ENCODE measurements at places on chromosomes 6 and 20.

GRCh38 chr6:18022398-18023231, 35.2 kb upstream of the KIF13A start:
- DNase-seq: no peak

DNA sequence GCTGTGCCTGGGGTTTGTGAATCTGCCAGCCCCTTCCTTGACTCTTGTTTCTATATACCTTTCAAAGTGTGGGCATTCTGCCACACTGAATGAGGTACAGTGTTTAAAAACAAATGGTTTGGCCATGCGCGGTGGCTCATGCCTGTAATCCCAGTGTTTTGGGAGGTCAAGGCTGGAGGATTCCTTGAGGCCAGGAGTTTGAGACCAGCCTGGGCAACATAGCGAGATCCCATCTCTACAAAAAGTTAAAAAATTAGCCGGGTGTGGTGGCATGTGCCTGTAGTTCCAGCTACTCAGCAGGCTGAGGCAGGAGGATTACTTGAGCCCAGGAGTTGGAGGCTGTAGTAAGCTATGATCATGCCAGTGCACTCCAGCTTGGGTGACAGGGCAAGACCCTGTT, 5.8 kb downstream of the FAM83D start:
- no peak for DNase-seq

DNA sequence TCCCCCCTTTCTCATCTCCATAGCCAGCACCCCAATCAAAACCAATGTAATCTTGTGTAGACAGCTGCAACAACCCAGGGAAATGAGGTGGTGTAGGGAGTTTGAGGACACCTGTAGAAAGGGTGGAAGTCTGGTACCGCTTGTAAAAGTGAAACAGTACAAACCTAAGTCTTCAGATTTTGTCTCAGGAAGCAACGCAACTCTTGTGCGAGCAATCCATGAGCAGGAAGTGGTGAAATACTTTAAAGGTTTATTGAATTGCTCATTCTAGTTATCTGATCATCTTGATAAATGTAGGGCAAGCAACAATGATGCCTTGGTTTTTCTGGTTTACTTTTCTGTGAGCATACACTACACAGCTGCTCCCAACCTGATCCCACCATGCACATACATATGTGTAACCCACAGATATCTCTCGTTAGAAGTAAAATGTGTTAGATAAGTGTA, 71.1 kb upstream of the THEMIS start:
- peak; percentile 30 for DNase-seq

DNA sequence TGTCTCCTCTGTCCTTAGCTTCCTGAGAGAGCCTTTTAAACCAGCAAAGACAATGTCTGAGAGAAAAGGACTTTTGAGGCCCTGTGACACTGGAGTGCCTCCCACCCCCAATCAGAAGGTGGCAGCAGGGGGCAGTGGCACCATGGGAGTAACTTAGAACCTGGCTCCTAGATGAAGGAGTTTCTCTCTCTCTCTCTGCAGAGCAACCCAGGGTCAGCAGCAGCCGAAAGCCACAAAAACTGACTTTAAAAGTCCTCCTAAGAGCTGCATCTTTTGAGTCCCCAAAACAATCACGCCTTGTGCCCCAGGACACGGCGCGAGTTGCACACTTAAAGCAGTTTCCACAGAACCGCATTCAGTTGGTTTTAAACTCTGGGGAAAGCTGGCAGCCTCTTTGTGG, 5.3 kb upstream of the TCP11 start:
- DNase-seq: no peak

- no peak for DNase-seq
Observed at GRCh38 chr6:47646689-47647088, 51.7 kb upstream of the ADGRF4 start.

DNA sequence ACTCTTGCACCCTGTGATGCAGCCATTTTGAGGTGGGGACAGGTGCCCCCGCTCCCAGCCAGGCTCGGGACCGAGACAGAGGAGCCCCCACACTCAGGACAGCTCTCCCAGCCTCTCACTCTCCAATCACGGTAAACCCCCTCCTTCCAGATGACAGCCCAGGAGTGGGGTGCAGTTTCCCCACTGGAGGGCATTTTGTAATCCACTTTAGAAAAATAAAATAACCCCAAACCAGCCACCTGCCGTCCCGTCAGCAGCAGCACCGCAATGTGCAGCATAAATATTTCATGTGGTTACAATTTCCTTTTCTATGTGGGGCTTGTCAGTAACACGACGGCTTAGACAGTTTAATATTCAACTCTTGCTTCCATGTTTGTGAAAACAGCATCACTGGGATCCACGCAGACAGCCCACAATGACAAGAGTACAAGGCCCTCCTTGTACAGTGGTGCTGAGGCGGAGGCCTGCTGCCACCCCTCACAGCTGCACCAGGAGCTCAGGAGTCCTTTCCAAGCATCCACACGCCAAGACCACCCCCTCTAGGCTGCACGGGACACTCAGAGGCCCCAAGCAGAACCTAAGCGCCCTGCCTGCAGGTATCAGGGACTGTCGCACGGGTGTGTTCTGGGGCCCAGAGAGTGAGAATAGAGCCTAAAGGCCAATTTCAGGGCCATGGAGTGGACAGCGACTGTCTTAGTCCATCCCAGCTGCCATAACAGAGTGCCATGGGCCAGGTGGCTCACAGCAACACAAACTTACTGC, 116.7 kb downstream of the JPH2 start:
- no peak for DNase-seq

DNA sequence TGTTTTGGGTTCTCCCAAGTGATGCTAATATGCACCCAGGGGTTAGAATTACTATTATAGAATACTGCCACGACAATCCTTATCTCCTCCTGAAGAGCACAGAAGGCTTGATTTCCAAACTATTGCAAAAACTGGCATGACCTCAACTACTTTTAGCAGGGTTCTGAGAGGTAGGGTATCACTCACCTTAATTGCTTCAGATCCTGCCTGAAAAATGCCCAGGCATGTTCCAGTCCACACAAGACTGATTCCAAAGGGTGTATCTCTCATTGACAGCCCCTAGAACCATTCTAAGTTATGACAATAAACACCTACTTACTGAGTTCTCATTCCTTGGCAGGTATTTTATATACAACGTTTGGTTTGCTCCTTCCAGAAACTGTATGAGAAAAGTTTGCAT, 5.0 kb upstream of the DSE start:
- no peak for DNase-seq

- no peak for DNase-seq
Observed at GRCh38 chr20:62908971-62909791, 17.1 kb downstream of the DIDO1 start.

- DNase-seq: no peak
Observed at GRCh38 chr6:166774770-166775169, 147.7 kb upstream of the RPS6KA2 start.

- DNase-seq: no peak
Observed at GRCh38 chr6:52786249-52786956, 17.2 kb downstream of the GSTA1 start.

GRCh38 chr20:44219170-44219730, 8.7 kb upstream of the OSER1 start:
- no peak for DNase-seq

DNA sequence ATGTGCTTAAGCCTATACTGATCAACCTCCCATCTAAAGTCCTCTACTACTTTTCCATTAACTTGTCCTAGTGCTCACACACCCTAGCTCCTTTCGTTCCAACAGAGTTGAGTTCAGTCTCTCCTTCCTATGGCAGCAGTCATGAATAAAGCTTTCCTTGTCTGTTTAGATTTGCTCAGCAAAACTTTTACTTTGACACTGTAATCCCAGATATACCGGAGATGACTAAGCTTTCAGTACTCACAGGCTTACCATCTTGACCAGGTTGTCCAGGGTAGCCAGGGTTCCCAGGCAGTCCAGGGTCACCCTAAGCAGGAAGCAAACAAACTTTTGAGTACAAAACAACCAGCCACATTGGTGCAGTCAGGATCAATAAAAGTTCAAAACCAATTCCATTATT, 90.7 kb downstream of the COL21A1 start:
- no peak for DNase-seq

DNA sequence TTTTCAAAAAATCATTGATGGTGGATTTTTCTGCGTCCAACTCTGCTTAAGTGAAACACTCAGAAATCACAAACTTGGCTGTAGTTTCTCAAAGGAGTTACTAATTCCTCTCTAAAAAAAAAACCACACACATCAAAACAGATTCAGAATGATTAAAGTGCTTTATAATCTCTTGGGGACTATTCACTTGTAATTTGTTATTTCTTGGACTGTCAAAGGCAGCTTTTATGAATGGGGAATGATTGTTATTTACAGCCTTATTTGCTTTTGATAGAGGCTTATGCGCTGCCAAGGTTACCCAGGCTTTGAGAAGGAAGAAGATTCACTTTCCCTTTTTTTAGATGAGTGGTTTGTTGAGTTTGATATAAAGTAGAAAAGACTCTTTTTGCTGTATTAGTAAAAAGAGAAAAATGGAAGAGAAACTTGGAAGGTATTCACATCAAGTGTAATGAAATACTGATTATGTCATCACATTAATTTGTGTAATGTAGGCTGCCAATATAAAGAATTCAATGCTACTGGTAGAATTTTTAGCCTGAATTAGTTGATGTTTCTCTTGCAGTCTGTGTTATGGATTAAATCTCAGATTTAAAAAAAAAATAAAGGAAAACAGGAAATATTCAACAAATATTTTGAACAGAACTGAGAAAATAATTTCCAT, 381.0 kb upstream of the SASH1 start:
- DNase-seq: no peak

GRCh38 chr6:154615483-154616025, 105.1 kb upstream of the CNKSR3 start:
- DNase-seq: no peak

DNA sequence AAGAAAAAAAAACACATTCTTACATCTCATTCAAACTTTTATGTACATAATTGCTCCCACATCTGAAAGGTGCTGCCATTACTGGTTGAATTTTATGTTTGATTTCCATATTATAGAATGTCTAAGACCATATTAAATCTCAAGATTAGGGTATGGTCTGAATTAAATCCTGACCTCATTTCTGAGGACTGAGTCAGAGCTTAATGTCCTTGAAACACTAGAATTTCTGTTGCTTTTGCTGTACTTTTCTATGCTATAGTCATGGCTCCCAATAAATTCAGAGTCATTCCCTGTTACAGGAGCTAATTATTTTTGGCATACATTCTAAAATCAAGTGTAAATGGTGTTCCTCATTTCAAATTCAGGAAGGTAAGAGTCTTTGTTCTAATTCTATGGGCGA, 285.3 kb upstream of the MANEA start:
- no peak for DNase-seq

DNA sequence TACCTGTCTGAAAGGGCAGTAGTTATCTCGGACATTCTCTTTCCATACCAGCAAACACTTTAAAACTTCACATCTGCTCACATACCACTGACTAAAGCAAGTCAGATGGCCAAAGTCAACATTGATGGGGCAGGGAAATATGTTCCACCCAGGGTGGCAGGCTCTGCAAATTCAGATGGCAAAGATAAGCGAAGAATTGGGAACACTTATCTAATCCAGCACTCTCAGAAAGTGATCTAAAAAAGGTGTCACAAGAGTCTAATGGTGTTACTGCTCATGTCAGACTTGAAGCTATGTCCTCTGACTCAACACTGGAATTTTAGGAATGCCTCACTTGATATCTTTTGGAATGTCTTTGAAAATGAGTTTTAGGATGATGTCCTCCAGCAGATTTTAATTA, 1086.2 kb downstream of the KIF16B start:
- no peak for DNase-seq

- DNase-seq: no peak
Observed at GRCh38 chr6:14305624-14306023, 188.1 kb downstream of the CD83 start.

GRCh38 chr6:89118931-89119330, 1.1 kb upstream of the SRSF12 start:
- no peak for DNase-seq

DNA sequence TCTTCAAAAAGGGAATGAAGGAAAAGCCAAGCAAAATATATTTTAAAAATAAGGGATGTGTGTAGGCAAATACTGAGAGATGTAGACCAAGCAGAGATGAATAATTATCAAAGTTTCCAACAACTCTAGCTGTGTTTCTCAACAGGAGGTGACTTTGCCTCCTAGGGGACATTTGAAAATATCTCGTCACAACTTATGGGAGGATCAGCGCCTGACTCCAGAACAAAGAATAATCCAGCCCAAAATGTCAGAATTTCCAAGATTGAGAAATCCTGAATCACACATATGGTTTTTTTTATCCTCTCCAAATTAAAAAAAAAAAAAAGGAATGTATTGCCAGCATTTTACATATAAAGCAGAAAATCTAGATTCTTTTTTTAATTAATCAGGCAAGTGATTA, 241.2 kb upstream of the ZFP64 start:
- no peak for DNase-seq

DNA sequence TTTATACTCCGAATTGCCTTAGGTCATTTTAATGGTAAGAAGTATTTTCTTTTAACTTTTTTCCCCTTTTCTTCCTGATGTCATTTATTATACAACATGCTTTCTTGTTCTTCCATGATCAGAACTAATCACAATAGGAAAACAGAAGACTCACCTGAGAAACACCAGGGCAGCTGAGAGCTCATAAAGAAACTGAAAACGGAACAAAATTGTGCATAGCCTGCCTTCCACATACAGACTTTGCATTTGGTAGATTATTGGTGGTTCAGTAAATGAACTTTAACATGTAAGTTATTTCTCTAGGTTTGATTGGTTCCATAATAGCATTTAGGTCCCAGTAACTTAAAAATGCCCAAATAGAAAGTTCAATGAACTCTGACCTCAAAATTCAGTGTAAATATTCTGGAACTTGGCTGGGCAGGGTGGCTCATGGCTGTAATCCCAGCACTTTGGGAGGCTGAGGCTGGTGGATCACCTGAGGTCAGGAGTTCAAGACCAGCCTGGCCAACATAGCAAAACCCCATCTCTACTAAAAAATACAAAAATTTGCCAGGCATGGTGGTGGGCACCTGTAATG, 161.1 kb upstream of the DTNBP1 start:
- DNase-seq: no peak

- no peak for DNase-seq
Observed at GRCh38 chr6:89067796-89068195, 12.8 kb upstream of the PNRC1 start.

DNA sequence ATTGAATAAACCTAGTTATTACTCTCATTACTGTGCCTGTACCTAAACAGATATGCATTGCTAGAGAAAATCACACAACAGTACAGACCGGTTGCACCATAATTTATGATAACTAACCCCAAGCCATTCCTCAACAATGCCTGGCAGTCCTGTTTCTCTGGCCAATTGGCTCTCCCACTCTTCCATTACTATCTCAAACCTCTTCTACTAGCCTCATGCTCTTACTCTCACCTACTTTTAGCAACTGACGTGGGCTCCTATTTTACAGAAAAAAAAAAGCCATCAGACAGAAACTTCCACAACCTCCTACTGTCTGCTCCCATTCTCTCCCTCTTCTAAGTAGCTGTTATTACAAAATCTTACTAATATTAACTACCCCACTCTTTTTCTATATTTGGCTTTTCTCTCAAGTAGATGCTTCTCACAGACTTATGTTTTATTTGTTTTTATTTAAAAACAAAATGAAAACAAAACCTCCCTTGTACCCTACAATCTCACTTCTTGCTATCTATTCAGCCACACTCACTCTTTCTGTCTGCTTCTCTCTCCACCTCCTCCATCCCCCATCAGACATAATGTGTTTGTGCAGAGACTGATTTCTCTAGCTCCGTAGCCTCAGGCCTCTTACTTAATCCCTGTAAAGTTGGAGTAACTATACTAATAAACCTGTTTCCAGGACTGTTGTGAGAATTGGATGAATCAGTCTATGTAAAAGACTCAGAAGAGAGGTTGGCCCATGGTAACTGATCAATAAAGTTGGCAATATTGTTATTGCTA, 9.1 kb downstream of the GOPC start:
- no peak for DNase-seq

- DNase-seq: no peak
Observed at GRCh38 chr6:131730264-131730663, 19.4 kb upstream of the CTAGE9 start.

All from activated T-helper 1 cell treated with anti-CD3 and anti-CD28 coated beads, Interleukin-2, amount 50 U/mL, for 16 hours (primary cell).